ENCODE measurements at places on chromosomes 12 and 14.
A peak's percentile ranks its signal among the peaks of the same experiment; 100 is the strongest.

DNA sequence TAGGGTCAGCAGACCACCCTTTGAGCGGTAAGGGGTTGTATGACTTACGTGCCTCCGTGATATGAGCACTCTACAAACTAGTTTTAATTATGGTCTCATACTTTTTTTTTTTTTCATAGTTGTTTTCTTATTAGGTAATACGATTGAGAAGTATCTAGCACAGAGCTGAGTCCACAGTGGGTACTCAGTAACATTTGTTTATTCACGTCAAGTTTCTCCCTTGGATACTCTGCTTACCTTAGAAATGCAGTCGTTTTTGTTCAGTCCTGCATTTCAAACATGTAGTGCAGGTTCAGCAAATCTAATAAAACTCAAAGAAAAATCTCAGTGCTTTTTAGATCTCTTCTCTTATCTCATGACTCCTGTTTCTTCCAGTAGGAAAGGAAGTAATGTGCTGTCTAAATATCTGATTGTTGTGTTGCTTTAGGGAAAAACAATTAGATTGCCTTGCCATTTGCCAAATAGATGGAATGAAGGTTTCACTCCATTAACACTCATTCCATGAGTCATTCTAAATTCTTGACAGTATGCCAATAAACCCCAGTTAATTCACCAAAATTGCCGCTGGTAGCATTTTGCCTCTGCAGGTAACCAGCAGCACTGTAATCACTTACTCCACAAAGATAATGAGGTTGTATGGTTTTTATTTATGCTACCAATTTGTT, 118.9 kb downstream of the PTCSC3 start:
- DNase-seq: peak; percentile 66

DNA sequence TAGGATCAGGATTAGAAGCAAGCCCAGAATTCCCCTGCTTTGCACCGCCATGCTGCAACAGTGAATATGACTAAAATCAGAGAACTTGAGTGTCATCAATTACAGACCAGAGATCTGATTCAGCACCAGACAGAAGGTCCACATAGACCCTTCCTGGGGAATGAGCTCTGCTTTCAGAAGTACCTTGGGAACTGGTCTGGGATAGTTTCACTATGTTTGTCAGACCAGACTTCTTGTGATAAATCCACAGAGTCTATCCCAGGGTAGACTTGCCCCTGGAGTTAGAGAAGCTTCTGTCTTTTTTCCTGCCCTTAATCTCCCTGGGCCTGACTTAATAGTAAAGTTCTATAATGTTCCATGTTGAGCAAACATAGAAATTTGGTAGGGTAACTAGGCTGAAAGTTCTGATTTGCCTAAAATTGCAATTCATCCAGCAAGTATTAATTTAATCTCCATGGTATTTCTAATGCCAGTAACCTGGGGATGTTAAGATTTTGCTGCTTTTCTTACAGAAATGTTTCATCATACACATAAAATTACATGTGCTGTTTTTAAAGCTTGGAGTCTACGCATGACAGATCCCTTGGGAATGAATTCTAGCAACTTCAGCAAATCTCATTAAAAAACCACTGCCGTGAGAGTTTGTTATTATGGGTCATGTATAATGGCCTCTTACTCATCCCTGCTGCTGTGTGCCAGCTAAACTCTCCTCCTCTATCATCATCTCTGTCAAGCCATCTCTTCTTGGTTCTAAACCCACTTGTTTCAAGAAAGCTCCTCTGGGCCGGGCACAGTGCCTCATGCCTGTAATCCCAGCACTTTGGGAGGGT, 61.3 kb upstream of the METAP2 start:
- DNase-seq: peak; percentile 82

DNA sequence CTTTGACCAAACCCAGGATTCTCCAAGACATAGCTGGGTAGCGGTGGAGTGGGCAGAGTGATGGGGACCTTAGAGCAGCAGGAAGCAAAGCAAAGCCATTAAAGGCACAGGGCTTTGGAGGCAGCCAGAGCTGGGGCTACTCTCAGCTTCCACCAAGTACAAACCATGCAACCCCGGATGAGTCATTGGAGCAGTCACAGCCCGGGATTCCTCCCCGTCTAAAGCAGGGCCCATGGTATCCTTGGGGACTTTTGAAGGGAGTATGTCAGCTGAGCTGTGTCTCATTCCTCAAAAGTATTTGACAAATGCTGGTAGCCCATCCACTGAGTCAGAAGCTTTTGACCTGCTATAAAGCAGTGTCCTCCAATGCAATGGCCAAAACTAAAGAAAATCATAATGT, 9.7 kb upstream of the IFI27 start:
- DNase-seq: no peak

DNA sequence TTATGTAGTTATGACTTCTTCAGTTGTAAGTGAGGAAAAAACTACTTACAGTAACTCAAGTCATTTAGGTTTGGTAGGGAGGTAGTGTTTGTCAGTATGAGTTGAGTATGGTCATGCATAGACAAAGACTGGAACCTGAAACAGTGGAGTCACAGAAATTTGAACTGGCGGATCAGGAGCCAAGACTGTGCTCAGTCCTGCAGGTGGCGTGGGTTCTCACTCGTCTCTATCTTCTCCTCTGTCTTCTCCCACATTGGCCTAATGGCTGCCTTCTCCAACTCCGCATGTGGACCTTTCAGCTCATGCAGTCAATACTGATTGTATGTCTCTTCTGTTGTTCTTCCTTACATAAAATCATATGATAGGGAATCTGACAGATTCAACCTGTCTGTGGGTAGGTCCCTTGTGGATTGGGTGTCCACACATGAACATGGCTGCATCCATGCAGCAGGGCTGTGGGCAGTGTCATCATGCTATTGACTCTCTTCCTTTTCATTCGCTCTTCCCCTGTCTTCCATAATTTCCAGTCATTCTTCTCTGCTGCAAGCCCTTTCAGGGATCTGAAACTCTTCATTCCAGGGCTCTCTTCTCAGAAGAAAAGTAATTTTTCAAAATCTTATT, 78.8 kb upstream of the NEDD1 start:
- DNase-seq: no peak

DNA sequence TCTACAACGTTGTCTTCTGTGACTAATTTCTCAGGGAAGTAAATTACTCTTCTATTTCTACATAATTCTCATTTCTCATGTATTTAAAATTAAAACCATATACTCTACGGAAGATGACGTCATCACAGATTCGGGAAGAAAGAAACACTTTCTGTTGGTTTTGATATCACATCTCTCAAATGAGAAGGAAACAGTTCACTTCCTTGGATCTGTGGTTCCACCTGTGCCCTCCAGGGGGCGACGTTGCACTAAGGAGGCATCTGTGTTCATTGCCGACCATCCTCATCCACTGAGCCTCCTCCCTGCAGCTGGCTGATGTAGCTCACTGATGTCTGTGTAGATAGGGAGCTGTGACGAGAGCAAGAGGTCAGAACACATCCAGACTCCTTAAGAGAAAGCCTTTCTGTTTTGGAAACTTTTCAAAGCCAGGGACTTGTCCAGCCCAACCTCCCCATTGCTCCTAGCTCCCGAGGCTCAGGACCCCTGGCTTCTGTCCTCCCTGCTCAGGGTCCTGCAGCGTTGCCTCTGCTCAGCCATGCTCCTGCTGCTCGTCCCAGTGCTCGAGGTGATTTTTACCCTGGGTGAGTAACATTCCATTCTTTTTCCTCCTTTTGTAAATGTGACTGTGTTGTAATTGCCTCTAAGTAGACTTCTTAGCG, 172.7 kb upstream of the OR4E1 start:
- DNase-seq: peak; percentile 72
